ENCODE measurements at places on chromosomes 5 and 9. TPM values are rescaled to one million over a fixed set of nuclear protein-coding genes. Genes with fewer than 3 reads are reported as not detected.

GRCh38 chr9:13064676-13065075, 214.8 kb downstream of the MPDZ start:
- no peak for DNase-seq

DNA sequence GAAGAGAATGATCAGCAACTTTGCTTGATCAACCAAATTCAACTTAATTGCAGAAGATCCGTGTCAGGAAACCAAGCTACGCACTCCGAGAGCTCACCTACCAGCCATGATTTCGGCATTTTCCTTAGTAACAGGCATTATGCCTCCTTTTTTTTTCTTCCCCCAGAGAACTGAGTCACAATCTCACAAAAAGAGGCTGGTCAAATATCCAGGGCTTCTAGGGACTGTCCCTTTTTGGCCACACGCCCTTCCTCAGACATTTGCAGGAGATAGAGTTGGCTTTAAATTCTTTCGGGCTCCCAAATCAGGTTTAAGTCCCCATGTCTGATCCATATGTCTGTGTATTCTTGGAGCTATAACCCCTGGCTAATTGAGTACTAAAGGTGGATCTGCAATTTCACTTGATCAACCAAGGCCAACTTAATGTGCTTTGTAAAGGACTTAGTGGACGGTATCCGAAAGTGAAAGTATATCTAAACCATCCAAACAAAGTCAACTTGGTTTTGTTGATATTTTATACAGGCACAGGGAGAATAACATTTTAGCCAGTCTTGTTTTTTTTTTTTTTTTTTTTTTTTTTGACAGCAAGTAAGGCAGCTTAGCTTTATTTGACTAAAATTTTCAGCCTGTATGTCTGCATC, 100.8 kb upstream of the TBCA start:
- no peak for DNase-seq

GRCh38 chr5:173302546-173303155, 25.6 kb downstream of the STC2 start:
- DNase-seq, result peak; percentile 44

DNA sequence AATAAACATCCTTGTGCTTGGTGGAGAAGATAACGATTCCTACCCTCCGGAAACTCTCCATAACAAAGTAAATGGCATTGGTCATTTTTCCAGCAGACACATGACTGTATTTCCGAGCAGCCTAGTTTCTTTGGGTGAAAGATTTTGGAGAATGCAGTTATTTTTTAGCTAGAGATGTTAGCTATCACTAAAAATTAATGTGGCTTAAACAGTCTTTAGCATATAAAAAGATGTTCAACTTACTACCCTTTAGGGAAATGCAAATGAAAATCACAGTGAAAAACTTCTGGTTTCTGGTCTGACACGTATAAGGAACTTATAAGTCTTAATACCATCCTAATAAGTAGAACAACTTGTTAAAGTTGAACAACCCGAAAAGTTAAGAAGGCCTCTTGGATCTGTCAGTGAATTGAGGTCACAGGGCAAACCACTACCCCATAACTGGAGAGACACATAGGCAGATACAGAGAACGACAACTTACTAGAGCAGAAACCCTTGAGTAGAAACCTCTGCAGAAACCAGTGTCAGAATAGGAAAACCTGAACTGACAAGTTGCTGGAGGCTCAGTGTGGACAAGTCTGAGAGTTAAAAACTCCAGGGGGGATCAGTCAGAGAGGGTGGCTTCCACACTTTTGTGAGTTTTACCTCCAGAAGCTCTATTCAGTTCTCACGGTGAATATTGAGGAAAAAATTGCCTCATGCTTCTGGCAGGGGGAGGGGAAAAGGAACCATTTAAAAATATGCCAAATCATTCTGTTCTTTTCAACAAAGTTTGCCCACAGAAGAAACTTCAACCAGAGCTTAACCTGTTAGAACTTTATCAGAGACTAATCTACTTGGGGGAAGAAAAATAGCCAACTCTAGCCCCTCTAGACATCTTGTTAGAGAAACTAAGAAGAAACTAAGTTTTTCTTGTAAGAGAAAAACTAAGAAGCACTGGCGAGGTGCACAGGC, 325.2 kb upstream of the RPS23 start:
- DNase-seq, result no peak

The PCDHB12 gene
- total RNA-seq, result 0.04 TPM

The POLR3G gene
- total RNA-seq, result 7.3 TPM
